ENCODE measurements at places on chromosomes 7 and 10. TPM values are rescaled to one million over a fixed set of nuclear protein-coding genes. Genes with fewer than 3 reads are reported as not detected.

The CYP26A1 gene
- not detected for total RNA-seq

The GRM3 gene
- not detected for total RNA-seq

DNA sequence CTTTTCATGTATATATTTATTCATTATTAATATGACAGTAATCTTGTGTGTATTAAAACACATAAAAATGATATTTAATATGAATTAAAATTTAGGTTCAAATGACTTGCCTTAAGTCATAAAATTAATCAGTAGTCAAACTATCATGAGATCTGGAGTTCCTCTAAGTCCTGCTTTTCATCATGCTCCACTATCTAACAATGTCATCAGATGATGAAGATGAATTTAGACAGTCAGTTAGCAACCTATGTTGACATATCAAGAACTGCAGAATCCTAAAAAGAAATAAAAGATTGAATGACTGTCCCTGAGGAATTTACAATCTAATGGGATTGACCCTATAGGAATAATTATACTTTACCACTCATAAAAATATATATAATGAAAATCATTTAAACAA is 7.1 kb downstream of the CABCOCO1 start:
- no peak for DNase-seq

- DNase-seq: peak; percentile 79
Observed at GRCh38 chr10:77577666-77578229, 59.9 kb downstream of the KCNMA1 start.
